ENCODE measurements at places on chromosomes 4 and X.

- DNase-seq = no peak
These were observed 456.9 kb downstream of the CCSER1 start for GRCh38 chr4:90584051-90584450.

- DNase-seq = no peak
These were observed 50.4 kb upstream of the ETNPPL start for GRCh38 chr4:108813261-108813660.

GRCh38 chrX:68833855-68834331 is 5.1 kb downstream of the EFNB1 start:
- no peak for DNase-seq

- DNase-seq = no peak
These were observed 119.4 kb upstream of the FAM9B start for GRCh38 chrX:9153300-9153699.

- DNase-seq = no peak
These were observed 215.0 kb downstream of the MAD2L1 start for GRCh38 chr4:119851649-119852048.

DNA sequence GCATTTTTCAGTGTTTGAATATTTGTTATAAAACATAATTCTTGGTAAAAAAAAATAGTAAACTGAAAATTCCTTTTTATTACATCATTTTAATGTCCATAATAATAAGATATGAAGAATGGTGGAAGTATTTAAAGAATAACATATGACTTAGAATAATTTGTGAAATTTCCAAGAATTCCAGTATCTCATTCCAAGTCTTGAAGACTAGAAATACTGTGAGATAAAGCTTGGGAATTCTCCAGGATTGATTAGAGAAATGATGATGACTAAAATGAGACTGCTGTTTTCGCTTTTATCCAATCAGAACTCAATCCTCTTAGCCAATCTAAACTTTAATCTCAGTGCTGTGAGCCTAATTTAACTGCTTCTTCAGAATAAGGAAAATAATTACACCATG is 184.2 kb upstream of the HCCS start:
- DNase-seq = no peak

- DNase-seq = no peak
These were observed 259.1 kb upstream of the SLIT2 start for GRCh38 chr4:19992471-19993093.
